ENCODE measurements at places on chromosomes 2 and 18.

DNA sequence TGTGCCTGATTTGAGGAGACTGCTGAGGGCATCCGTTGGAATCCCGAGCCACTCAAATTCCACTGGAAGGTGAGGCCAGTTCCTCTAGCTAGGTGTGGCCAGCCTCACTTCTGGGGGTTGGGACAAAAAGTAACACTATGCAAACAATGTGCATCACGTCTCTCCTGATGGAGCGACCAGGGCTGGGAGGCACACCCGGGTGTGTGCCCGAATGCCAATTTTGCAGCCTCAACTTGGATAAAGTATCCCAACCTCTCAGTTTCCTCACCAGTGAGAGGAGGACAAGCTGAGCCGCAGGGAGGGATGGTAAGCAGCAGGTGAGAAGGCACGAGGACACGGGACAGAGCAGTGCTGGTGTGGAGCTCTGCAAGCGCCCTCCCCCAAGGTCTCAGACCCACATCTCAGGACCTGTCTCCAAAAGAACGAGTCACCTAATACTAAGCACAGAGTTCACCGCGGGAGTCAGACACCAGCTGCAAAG is 218.3 kb downstream of the HAUS1 start:
- DNase-seq = no peak

GRCh38 chr18:52312346-52312745 is 27.7 kb upstream of the DCC start:
- DNase-seq = no peak

DNA sequence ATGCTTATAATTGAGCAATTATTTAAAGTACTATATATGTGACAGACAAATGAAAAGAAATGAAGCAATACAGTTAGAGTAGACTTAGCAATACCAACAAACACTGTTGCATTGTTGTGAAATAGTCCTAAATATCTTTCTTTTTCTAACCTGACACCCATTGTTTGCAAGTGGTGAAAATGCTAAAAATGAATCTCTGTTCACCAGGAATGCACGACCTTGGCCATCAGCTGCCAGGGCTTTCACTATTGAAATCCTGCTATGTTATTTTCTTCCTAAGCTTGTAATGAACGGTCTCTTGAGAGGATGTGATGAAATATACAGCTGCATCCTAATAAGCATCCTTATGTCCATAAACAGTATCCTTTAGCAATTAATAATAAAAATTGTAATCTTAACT is 136.2 kb upstream of the MGAT5 start:
- DNase-seq = no peak

DNA sequence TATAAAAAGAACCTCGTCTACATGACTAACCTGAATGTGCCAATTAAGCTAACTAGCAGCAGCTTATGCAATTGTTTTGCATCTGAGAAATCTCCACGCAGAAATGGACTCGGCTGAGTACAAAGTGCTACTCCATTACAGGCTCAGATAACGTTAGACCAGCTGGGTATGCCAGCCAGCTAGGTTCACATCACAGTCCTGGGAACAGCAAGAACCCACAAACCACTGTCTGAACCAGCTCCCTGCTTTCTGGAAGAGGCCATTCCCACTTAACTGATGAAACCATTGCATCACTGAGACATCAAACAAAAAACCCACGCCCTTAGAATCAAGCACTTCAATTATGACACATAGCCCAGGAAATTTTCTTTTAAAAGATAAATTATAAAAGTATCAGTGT is 202.7 kb downstream of the CYRIA start:
- no peak for DNase-seq

GRCh38 chr2:95346738-95347671 is 49.9 kb downstream of the KCNIP3 start:
- DNase-seq = no peak

- no peak for DNase-seq
Observed at GRCh38 chr2:190529486-190530247, 4.9 kb downstream of the NEMP2 start.

GRCh38 chr2:36701391-36701795 is 4.9 kb downstream of the VIT start:
- no peak for DNase-seq

DNA sequence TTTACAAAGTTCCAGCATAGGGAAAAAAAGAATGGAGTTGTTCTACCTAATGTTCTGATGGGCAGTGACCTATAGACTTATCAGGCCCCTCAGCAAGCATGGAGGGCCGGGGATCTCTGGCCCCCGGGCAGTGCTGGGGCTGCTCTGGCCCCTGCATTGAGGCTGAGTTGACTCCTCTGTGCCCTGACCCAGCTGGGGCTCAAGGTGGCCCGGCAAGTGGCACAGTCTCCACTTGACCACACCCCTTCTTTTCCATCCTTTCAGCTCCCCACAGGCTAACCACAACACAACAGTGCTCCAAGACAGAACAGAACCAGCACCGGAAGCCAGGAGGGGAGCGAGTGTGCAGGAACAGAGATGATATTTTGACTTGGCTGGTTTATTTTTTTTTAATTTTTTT is 19.9 kb downstream of the TOGARAM2 start:
- no peak for DNase-seq

- DNase-seq = no peak
Observed at GRCh38 chr2:167946441-167946841, 301.0 kb downstream of the STK39 start.

GRCh38 chr2:20064841-20065240 is 13.4 kb upstream of the LAPTM4A start:
- DNase-seq = no peak

GRCh38 chr2:206225435-206226232 is 48.8 kb upstream of the ZDBF2 start:
- DNase-seq = no peak

- no peak for DNase-seq
Observed at GRCh38 chr2:106607371-106607770, 120.2 kb downstream of the CD8B2 start.

- no peak for DNase-seq
Observed at GRCh38 chr18:79493211-79493800, 97.6 kb downstream of the NFATC1 start.

DNA sequence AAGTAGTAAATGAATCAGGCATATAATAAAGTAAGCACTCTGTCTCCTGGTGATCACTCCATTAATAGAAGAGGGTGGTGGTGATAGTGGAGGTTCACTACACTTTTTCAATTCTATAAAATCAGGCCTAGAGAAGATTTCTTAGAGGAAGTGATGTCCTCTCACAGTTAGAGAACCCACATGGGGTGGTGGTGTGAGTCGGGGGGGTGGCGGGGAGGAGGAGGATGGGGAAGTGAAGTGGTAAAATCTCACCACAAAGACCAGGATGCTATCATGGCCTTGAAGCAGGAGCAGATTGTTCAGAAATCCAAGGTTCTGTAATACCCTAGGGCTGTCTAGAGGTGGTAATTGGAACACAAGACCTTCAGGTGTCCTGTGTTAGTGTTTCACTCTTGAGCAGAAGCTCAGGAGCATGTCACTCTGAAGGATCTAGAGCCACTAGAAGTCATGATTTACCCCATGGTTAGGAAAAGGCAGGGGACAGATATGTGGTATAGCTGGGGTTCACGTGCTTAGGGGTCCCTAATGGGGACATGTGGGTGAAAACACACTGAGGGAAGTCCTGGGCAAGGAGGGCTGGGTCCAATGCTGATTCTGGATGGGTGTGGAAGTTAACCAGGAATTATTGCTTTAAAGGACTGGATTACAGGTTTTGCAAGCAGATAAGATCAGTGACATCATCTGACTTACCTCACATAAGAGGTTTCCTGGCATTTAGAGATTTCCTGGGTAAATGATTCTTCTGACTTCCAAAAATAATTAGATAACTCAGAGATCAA is 31.0 kb downstream of the RNF125 start:
- DNase-seq = peak; percentile 55

DNA sequence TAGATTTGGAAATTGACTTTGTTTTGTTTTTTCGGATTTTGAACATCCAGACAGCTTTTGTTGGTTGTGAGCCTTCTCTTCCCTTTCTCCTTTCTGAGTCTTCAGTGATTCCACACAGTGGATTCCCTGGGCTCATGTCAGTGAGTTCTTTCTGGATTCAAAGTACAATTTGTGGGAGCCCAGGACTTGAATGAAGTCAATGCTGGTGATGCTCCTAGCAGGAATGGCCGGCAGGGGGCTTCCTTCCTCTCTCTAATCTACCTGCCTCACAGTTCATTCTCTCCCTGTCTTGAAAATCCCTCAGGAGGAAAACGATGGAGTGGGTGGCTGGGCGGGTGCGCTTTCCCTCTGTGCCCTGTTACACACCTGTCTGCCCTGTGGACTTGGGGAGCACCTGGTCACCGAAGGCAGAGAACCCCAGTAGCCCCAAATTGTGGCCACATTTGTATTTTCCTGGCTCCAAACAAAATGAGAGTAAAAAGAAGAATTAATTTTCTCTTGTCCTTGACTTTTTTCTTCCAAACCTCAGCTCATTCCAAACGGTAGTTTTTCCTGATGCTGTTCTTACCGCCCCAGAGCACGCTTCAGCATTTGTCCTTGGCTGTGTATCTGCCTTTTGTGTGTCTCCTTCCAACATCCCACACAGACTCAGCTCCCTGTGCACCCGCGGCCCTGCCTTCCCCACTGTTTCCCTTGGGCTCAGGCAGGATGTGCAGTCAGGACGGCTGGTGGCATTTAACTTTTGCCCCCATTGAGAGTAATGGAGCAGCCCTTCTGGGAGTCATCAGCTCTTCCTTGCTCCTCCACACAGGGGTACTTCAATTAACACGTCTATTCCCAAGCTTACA is 86.6 kb downstream of the MARCO start:
- DNase-seq = no peak

- DNase-seq = no peak
Observed at GRCh38 chr18:26809346-26809745, 56.2 kb downstream of the AQP4 start.

- DNase-seq = no peak
Observed at GRCh38 chr18:49352321-49352720, 108.1 kb downstream of the DYM start.

DNA sequence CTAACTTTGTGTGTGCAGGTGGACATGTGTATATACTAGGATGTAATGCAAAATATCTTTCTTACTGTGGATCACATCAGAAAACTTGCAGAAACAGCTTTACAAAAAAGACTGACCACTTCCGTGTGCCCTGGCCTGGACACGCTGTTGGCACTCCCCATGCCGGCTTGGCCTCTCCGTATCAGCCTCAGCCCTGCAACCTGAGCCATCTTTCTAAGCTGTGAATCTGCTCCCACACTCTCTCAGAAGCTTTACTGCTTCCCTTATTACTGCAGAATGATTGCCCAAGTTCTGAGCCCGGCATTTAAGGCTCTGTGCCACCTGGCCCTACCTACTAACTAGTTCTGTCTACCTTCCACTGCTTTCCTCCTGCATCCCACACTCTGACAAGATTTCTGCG is 37.8 kb downstream of the MYO7B start:
- peak; percentile 6 for DNase-seq

DNA sequence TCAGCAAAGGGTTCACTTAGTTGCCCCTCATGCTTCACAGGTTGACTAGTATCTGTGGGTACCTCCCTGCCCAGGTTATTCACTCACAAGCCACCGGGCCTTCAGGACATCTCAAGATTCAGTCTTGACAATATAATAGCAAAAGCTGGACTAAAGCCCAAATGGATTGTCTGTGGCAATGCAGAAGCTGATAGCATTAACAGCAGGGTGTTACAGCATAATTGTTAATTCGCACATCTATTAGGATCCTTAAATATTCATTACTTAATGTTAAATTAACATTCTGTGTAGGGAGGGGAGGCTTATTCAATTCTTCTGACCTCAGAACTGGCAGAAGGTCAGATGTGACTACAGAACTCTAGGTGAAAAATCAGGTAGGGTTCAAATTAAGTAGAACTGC is 20.2 kb upstream of the GTF2A1L start:
- DNase-seq = no peak

DNA sequence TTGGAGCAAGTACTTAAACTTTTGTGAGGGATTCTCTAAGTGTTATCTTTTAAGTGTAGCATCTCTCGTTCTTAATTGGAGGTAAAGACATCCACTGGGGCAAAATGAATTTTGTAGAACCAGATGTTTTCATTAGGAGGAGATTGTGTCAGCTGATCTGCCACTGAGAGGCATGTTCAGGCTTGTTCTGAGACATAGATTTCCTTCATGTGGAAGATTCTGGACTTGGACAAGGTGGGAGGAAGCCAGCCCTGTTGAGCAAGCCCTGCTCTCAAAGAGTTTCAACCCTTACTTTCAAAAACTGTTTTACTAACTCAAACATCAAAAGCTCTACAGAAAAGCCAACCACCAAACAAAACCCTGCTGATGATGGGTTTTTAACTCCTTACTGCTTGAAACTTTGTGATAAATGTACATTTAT is 6.5 kb downstream of the MAP4K4 start:
- no peak for DNase-seq

DNA sequence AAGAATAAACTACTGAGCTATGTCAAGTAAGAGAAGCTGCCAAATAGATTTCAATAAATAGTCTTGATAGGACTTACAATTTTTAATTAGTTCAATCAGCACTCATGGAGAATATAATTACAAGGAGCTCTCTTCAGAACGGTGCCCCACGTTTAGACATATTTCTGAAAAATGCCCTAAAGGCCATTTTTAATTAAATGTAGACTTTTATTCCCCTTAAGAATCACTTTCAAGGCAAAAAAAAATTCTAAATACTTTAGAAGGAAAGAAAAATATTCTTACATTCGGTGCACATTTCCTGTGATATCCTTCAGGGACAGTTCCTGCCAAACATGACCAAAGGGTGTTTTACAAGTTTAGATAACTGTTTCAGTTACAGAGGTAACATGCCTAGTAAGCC is 202.5 kb upstream of the CDH7 start:
- DNase-seq = no peak

DNA sequence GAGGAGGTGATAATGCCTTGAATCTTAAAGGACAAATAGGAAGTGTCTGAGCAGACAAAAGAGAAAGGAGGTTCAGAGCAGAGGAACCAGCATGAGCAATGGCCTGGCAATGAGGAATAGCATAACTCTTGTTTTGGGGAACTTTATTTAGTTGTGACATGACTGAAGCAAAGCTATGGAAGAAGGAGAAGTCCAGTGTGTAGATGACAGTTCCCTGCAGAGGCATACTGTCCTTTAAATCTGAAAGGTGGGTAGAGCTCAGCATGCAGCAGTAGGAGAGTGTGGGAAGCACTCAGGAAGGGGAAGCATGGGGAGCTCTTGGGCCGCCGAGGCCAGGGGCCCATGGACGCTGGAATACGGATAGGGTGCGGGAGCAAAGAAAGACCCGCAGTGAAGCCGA is 173.8 kb downstream of the SEPTIN10 start:
- no peak for DNase-seq

- DNase-seq = no peak
Observed at GRCh38 chr2:121210691-121211090, 74.3 kb downstream of the TFCP2L1 start.

All from activated T-cell treated with anti-CD3 and anti-CD28 coated beads, Interleukin-2, amount 50 U/mL, for 1 hour (primary cell).